ENCODE measurements at places on chromosomes 4 and X.

DNA sequence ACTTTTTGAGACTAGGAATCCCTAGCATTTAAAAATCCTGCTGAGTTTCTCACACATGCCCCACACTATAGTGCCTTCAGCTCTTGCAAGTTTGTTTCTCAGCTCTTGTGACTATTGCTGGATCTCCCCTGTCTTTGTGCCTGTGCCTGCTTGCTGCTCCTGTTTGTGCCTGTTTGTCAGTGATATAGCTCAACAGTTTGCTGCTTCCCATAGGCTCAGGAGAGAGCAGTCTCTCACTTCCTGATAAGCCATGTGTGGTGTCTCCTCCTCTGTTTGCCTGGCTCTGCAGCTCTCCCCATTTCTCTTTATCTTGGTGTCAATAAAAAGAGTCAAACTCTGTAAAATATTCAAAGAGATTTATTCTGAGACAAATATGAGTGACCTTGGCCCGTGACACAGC is 259.8 kb upstream of the CLNK start:
- DNase-seq, result no peak

DNA sequence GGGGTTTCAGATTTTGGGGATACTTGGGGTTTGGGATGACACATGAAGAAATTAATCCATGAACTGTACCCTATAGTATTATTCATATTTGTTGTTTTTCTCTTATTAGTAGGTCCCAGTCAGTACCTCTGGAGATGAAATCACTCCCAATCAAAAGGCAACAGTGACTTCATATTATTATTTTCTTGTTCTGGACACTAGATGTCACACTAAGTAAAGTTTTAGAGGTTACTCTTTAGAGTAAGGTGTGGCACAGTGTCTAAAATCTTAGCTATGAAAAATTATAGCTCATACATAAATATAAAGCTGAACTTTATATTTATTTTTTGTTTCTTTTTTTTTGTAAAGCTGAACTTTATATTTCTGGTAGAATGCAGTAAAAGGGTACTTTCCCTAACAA is 35.1 kb downstream of the FAM114A1 start:
- DNase-seq, result no peak

GRCh38 chr4:110514889-110515479 is 39.0 kb downstream of the ENPEP start:
- peak; percentile 56 for DNase-seq

- no peak for DNase-seq
Measured at GRCh38 chr4:3233391-3234071, 15.4 kb upstream of the MSANTD1 start.

- no peak for DNase-seq
Measured at GRCh38 chr4:88734403-88734949, 36.8 kb upstream of the NAP1L5 start.

DNA sequence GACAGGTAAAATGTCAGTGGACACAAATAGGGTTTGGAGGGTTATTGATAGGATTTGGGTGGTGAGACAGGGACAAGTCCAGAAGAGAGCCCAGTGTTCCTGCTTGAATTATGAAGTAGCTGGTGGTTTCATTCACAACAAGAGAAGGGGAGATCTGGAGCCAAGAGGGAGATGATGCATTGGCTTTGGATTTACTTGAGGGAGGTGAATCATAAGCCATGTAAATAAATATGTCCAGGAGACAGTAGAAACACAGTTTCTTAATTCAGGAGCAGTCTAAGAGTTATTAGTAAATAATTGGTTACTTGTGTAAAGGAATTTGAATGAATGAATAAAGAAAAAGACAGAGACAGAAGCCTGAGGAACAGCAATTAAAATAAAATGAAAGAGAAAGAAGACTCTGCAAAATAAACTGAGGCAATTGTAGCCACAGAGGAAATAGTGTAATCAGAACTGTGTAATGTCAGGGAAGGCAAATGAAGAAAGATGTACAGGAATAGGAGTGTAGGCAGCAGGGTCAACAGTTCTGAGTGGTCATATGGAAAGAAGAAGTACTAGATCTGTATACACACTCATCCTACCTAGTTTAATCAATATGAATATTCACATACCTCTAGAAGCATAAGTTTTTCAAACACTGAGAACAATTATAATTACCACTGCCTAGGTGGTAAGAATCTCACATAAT is 50.2 kb upstream of the CXCL8 start:
- DNase-seq, result no peak

DNA sequence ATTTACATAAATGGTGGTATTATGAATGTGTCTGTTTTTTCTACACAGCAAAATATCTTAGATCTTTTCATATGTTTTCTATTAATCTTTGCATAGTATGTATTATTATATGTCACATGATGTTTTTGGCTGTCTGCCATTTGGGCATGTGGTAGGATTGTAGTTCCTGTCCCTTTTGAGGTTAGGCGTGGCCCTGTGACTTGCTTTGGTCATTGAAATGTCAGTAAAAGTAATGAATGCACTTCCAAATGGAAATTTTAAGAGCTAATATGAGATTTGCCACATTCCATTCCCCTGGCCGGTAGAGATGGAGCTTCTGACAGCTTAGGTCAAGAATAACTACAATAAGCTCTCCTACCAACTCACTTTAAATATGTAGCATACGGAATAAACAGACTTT is 45.1 kb downstream of the JADE3 start:
- DNase-seq, result no peak

DNA sequence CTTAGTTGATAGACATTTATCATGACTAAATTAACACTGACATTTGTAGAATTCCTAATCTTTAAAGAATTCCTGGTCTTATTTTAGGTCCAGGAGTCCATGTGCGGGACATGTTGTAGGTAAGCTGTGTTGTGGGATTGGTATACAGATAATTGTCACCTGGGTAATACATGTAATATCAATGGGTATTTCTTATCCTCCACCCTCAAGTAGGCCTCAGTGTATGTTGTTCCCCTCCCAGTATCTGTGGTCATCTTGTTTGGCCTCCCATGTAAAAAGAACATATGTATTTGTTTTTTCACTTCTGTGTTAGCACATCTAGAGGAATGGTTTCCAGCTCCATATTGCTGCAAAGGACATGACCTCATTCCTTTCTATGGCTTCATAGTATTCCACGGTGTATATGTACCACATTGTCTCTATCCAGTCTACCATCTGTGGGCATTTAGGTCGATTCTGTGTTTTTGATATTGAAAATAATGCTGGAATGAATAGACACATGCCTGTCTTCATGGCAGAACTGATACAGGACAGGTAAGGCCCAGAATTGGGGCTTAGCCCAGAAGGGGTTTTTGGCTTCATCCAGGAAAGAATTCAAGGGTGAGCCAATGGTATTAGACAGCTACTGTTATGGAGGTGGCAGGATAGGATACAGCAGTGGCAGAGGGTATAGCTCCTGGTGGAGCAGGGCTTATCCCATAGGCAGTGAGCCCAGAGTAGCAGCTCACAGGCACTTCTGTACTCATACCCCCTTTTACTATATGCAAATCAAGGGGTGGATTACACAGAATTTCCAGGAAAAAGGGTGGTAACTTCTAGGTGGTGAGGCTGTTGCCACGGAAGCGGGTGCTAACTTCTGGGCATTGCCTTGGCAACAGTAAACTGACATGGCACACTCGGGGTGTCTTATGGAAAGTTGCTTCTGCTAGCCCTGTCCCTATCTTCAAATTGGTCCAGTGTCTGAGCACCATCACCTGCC is 66.1 kb upstream of the WDR1 start:
- no peak for DNase-seq

DNA sequence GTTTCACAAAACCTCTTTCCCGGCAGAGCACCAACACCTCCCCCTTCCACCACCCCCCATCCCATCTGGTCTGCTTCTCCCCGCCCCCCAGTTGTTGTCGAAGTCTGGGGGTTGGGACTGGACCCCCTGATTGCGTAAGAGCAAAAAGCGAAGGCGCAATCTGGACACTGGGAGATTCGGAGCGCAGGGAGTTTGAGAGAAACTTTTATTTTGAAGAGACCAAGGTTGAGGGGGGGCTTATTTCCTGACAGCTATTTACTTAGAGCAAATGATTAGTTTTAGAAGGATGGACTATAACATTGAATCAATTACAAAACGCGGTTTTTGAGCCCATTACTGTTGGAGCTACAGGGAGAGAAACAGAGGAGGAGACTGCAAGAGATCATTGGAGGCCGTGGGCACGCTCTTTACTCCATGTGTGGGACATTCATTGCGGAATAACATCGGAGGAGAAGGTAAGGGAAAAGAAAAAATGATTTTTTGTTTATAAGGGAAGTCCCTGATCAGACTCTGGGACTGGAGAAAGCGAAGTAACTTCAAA is at the start of gene PDGFRA:
Gene PDGFRA (plus strand): TSS at position 333 of the 541 bp plus-strand sequence. CDS start 29,476 bp downstream, outside the sequence.
- DNase-seq, result peak; percentile 87

All from spinal cord (tissue), 10 donors.